NCI-H1436 (cell line): ENCODE measurements at places on chromosomes 12 and 14.

GRCh38 chr12:9881246-9881645 is at the start of gene KLRF2:
KLRF2 (plus strand) TSS chr12:9881489; CDS start chr12:9881596, 107 bp downstream.
- DNase-seq: no peak

DNA sequence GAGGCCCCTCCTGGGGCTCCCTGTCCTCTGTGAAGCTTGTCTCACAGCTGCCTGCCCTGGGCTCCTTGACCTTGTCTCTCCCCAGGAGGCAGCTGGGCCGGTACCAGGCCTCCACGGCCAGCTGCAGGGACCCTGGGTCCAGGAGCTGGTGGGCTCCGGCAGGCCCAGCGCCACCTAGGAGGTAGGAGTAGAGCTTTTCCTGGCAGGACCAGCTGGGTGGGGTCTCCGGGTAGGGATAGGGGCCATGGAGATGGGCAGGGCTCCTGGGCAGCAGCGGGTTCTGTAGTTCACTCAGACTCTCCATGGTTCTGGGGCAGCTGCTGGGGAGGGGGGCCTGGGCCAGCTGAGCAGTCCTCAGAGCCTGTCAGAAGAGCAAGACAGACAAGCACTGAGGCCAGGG is 16.6 kb downstream of the SYNDIG1L start:
- no peak for DNase-seq

DNA sequence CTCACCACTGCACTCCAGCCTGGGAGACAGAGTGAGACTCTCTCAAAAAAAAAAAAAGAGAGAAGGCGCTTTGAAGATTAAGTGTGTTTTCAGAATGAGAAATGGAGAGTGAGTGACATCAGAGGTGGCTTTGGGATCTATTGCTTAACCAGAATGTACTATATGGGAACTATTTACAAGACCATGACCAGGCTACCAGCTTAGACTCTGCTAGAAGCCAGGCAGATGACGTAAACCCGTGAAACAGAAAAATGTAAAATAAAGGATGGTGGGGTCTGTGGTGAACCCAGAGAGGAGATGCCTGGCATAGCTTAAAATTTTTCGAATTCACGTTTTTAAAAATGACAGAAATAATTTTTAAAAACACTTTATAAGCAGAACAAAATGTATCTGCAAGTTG is 82.0 kb downstream of the IFT43 start:
- DNase-seq: no peak

- DNase-seq: no peak
Measured at GRCh38 chr14:76329154-76329928, 46.6 kb upstream of the ESRRB start.

- no peak for DNase-seq
Measured at GRCh38 chr14:37641117-37641516, 45.7 kb downstream of the TTC6 start.

GRCh38 chr12:3389986-3390385 is 101.0 kb upstream of the PRMT8 start:
- DNase-seq: no peak

DNA sequence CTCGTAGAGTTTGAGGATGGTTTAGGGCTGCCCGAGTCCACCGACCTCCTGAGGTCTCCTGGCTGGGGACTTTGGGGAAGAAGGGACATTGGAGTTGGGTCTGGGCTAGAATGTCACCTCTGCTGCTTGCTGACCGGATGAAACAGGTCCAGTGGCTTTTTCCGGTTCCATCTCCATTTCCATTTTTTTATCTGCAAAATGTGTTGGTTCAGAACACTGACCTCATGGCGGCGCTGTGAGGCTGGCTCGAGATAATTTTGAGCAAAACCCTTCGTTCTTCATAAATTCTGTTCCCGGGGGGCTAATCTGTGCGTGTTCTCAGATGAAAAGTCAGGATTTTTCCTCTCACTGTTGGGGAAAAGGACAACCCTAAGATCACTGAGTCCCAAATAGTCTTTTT is 11.7 kb upstream of the MYL2 start:
- DNase-seq: no peak

GRCh38 chr12:19423166-19423930 is 15.9 kb upstream of the AEBP2 start:
- no peak for DNase-seq

DNA sequence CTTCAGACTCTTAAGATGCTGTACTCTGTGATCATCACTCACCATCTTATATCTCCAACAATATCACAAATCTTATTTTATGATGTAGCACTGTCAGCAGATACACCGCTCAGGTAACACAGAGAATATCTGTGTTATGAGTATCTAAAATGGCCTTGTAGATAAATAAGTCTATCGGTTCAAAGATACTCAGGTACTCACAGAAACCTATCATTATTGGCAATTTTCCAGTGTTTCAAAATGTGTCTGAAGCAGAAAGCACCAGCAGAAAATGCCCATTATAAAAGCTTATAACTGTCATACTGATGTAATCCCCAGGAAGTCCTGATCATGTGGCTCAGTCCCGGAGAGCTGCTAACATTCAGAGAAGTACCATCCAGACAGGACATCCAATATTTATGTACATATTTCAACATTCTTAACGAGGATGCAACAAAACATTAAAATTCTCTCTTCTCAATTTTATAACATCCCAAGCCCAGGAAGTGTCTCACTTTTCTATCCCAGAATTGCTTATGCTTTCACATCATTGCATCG is 190.7 kb upstream of the LMNTD1 start:
- DNase-seq: no peak

DNA sequence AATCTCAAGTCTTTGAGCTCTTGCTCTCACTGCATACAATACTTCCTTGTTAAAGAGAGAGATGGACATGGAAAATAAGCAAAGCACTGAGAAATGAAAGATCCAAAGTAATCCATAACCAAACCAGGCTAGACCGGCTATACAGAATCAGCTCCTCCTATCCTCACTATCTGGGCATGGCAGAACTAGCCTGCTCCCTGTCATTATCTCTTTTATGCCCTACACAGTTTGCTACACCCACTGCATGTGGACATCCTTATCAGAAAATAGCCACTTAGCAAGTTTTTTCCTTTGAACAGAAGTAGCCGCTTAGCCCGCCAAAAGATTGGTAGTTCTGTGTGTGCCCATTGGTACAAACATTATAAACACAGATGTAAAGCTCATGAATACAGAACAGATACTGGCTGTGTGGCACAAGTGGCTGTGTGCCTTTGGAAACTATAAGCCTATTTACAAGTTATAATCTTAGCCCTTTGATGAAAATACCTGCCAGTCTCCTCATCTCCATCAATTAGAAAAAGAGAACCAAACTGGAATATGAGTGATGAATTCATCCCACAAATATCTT is 34.7 kb downstream of the SPTB start:
- no peak for DNase-seq

- DNase-seq: no peak
Measured at GRCh38 chr12:58262796-58263195, 321.4 kb downstream of the ATP23 start.

- DNase-seq: no peak
Measured at GRCh38 chr14:95015046-95015445, 142.3 kb downstream of the DICER1 start.

GRCh38 chr14:99352688-99353280 is 80.8 kb upstream of the BCL11B start:
- DNase-seq: no peak

- no peak for DNase-seq
Measured at GRCh38 chr12:117732761-117733548, 235.8 kb downstream of the KSR2 start.

- no peak for DNase-seq
Measured at GRCh38 chr12:30974746-30975500, 48.4 kb downstream of the TSPAN11 start.

- no peak for DNase-seq
Measured at GRCh38 chr14:36997843-36998242, 174.6 kb downstream of the SLC25A21 start.

- no peak for DNase-seq
Measured at GRCh38 chr12:11769723-11770514, 120.4 kb downstream of the ETV6 start.

DNA sequence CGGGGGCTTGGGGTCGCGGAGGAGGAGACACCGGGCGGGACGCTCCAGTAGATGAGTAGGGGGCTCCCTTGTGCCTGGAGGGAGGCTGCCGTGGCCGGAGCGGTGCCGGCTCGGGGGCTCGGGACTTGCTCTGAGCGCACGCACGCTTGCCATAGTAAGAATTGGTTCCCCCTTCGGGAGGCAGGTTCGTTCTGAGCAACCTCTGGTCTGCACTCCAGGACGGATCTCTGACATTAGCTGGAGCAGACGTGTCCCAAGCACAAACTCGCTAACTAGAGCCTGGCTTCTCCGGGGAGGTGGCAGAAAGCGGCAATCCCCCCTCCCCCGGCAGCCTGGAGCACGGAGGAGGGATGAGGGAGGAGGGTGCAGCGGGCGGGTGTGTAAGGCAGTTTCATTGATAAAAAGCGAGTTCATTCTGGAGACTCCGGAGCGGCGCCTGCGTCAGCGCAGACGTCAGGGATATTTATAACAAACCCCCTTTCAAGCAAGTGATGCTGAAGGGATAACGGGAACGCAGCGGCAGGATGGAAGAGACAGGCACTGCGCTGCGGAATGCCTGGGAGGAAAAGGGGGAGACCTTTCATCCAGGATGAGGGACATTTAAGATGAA is 630 bp downstream of the FOS start:
- no peak for DNase-seq

- DNase-seq: no peak
Measured at GRCh38 chr12:64077922-64078321, 144.2 kb downstream of the KICS2 start.

DNA sequence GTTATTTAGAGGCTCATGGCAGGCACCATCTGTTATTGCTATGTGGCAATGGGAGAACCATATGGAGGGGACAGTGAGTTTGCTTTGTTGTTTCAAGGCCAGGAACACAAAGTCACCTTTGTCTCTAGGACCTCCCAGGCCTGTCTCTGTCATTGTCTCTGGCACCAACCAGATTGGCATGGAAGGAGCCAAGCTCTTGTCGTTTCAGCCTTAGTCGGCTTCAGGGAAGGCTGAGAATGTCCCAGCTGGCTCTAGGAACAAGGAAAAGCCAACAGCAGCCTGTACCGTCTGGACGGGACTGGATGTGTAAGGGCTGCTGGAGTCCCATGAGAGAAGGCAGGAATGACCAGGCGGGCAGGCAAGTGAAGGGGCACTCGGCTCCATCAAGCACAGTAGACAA is 29.2 kb downstream of the RPH3A start:
- no peak for DNase-seq

GRCh38 chr12:49872381-49872780 is 29.5 kb upstream of the BCDIN3D start:
- DNase-seq: no peak

DNA sequence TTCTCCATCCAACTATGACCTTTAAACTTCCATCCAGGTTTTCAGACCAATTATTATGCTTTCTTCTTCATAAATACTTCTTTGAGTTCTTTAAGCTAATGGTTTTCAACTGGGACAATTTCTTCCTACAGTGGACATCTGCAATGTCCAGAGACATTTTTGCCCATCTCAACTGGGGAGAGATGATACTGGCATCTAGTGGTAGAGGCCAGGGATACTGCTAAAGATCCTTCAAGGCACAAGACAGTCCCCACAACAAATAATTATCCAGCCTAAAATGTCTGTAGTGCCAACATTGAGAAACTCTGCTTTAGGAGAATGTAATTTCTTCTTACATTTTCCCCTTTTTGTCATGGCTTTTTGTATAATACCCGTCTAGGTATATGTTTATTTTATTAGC is 10.6 kb downstream of the TRHDE start:
- no peak for DNase-seq

GRCh38 chr12:51392556-51393237 is 1.5 kb upstream of the GALNT6 start:
- DNase-seq: no peak

GRCh38 chr12:106974511-106974910 is 12.4 kb downstream of the MTERF2 start:
- no peak for DNase-seq

DNA sequence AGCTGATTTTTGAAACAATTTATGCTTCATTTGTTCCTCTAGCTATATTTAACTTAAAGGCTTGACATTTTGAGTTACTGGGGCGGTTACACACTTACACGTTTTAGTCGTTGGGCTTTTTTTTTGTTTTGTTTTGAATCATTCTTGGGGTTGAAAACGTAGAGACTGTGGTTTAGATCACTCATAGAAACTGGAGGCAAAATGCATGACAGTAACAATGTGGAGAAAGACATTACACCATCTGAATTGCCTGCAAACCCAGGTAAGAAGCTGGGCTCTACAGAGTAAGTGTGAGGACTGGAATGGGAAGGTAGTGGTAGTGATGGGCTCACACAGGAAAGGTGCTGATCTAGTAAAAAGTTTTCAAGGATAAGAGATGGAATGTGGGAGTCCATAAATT is at the start of gene CLEC2D:
Gene CLEC2D, plus strand, starts transcription at position 180 of the 400 bp plus-strand sequence. Its CDS starts 22 bp downstream, at position 202.
- DNase-seq: no peak

DNA sequence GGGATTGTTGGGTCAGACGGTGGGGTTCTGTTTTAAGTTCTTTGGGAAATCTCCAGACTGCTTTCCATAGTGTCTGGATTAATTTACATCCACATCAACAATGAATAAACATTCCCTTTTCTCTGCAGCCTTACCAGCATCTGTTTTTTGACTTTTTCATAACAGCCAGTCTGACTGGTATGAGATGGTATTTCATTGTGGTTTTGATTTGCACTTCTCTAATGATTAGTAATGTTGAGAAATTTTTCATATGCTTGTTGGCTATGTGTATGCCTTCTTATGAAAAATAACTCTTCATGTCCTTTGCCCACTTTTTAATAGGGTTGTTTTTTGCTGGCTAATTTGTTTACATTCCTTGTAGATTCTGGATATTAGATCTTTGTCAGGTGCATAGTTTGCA is 140.8 kb upstream of the CNTN1 start:
- DNase-seq: no peak

- no peak for DNase-seq
Measured at GRCh38 chr12:46153268-46153872, 115.5 kb downstream of the SLC38A1 start.

GRCh38 chr12:23482571-23482970 is 466.9 kb downstream of the SOX5 start:
- DNase-seq: no peak

DNA sequence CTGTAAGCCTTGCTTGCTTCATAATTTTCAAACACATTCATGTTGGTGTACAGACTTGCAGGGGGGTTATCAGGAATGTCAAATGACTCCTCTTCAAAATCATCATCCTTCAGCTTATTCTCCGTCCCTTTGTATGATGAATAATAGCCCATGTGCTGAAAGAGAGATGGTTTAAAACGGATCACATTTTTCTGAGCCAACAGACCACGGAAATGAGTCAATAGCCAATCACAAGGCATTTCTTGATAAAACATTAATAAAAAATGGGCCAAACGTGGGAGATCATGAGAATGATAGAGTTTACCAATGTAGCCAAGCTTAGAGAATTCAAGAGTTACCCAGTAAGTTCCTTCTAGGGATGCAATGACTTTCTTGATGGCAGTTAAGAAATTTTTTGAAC is 105.5 kb downstream of the NTS start:
- no peak for DNase-seq

DNA sequence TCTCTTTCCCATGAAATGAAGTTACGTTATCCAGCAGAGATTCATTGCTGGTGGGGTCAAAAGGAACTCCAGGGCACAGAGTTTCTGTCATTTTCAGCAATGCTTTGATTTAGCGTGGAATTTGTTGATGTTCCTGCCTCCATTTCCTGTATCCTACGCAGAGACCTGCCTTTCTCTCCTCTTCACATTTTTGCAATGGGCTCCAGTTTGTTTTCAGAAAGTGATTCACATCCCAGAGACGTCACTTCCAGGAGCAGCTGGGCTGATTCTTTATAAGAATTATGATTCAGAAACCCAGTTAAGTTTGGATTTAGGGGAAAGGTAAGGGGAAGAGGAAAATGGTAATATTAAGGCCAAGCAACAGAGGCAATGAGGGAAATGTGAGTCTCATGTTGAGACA is 11.6 kb downstream of the RNASE10 start:
- DNase-seq: no peak

- DNase-seq: no peak
Measured at GRCh38 chr12:106871477-106871876, 84.2 kb upstream of the TMEM263 start.
